ENCODE measurements at places on chromosomes 16 and 17.

DNA sequence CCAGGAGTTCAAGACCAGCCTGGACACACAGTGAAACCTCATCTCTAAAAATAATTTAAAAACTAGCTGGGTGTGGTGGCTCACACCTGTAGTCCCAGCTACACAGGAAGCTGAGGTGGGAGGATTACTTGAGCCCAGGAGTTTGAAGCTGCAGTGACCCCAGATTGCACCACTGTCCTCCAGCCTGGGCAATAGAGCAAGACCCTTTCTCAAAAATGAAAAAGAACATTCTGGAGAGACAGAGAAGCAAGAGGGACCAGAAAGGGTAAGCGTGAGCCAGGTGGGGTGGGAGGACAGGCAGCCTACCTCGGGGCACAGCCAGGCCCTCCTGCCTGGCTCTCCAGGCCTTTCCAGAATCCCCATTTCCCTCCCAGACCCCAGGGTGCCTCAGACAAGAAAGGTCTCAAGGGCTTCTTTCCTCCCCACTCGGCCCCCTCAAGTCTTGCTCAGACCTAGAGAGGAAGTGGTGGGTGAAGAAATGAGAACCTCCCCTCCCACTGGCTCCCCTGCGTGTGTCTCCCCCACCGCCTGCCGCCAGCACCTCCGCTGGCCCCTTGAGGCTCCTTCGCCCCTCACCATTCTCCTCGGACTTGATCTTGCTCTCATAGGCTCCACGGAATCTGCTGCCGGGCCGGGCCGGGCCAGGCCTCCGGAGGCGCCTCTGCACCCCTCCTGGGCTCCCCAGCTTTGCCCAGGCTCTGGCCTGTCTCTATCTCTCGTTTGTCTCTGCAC is 503 bp downstream of the C16orf54 start:
- no peak for DNase-seq

GRCh38 chr16:85061566-85061965 is 34.0 kb downstream of the KIAA0513 start:
- DNase-seq: no peak

- DNase-seq: no peak
These were observed 71.2 kb downstream of the OMG start for GRCh38 chr17:31225831-31226230.

- peak; percentile 80 for DNase-seq
These were observed 18.3 kb downstream of the CDC42EP4 start for GRCh38 chr17:73293480-73293911.

DNA sequence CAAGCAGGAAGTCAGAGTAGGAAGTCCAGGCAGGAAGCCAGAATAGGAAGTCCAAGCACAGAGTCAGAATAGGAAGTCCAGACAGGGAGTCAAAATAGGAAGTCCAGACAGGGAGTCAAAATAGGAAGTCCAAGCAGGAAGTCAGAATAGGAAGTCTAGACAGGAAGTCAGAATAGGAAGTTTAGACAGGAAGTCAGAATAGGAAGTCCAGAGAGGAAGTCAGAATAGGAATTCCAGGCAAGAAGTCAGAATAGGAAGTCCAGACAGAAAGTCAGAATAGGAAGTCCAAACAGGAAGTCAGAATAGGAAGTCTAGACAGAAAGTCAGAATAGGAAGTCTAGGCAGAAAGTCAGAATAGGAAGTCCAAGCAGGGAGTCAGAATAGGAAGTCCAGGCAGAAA is 105.3 kb upstream of the C16orf82 start:
- no peak for DNase-seq

DNA sequence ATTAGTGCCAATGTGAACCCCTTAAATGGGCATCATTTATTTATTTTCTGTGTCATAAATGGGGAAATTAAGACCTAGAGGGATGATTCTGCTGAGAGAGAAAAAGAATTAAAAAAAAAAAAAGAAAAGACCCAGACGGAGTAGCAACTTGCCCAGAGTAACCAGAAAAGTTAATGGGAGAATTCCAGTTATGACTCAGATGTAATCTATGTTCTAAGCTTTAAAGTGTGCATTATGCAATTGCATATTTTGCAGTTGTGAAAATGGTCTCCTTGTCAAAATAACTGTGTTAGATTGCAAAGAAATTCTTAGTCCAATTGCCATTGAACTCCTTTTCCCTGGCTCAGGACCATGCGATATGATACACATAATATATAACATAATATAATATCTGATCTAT is 38.6 kb upstream of the TBX2 start:
- peak; percentile 87 for DNase-seq

DNA sequence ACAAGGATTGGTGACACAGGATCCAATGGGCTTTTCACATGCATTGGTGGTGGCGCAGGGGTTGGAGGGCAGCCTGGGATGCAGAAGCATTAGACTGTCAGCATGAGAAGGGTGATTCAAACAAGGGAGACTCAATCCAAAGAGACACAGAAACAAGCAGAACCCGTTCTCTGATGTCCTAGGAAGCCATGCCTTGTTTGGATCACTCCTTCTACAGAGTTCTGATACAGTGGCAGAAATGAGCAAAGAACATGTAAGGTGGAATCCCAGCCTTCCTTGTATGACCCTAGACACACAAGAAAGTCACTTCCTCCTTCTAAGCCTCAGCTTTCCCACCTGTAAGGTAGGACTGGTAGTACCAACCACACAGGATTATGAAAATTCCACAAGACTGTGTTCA is 5.7 kb downstream of the KRT33B start:
- DNase-seq: no peak

DNA sequence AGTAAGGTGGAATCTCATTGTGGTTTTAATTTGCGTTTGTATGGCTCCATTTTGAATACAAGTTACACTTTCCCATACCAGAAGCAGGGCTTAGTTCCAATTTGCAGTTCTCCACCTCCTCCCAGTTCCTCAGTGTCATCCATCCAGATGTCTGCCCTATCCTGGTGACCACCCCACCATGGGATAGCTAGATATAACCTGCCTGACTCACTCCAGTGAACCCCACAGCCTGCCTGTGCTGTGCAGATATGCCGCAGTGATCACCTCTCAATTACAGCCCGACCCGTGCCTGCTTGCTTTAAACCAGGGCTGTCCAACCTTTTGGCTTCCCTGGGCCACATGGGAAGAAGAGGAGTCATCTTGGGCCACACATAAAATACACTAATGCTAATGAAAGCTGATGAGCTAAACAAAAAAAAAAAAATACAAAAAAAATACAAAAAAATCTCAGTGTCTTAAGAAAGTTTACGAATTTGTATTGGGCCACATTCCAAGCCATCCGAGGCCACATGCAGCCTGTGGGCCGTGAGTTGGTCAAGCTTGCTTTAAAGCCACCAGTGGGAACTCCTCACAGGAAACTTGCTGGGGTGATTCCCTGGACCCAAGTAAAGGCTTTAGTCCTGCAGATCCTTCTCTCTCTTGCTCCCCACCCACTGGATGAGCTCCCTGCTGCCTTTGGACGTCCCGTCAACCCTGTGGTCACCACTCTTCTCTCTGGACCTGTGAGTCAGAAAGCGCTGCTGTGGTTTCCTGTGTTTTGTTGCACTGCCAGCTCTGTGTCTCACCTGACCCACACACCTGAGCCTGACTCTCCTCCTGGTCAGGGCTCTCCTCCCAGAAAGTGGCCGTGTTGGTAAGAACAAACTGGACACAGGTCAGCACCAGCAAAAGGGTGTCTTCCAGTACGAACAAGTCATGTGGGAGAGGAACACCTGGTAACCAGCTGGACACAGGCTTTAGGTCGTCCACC is 83.0 kb downstream of the EMP2 start:
- DNase-seq: no peak

- DNase-seq: no peak
These were observed 31.4 kb downstream of the STX8 start for GRCh38 chr17:9544221-9544620.

DNA sequence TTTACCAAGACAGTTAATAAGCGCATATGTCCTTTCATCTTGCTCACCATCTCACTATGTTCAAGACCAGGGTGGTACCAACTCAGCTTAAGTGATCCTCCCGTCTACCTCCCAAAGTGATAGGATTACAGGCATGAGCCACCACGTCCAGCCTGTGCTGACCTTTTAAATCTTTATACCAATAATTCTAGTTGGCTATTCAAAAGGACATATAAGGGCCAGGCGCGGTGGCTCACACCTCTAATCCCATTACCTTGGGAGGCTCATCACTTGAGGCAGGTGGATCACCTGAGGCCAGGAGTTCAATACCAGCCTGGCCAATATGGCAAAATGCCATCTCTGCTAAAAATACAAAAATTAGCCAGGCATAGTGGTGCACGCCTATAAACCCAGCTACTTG is 2.4 kb downstream of the CEP95 start:
- DNase-seq: no peak

DNA sequence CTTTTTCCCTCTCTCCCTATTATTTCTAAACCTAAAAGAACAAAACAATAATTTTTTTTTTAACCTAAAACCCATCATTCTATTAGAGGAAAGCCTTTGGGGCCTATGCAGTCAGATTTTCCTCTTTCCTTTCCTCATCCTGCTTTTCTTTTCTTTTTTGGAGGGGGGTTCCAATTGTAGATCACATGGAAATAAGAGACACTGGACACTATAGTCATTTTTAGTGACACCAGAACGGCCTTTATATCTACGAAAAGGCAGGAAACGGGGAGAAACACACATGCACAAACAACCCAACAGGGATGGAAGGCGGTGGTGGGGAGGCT is 5.1 kb upstream of the ZFHX3 start:
- DNase-seq: no peak

DNA sequence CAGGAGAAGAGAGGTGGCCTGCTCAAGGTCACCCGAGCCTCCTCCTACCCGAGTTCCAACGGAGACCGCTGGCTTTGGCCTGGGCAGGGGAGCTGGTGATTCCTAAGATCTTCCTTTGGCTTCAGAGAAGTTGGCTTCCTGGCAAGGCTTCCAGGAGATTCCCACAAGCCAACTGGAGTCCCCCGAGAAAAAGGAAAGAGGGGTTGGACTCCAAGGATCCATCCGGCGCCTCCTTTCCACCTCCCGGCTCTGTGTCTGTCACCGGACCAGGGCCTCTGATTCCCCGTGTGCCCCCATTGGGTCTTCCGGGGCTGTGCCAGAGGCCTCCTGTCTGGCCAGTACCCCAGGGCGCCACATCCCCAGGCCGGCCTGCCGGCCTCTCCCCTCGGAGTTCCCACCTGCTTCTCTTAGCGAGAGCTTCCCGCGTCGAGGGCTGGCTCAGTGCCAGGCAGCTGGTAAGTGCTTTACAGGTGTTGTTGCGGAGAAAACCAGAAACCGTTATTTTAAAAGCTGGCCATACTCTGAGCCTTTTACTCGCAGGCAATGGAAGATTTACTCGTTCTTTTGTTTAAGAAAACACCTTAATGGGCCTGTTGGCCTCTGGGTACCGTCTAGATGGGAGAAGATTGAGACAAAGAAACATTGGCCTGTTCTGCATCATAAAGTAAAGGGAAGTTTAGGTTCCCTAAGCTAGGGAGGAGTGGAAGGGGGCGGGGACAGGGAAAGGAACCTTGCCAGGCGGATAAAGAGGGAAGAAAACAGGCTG is 258.4 kb upstream of the SDK2 start:
- DNase-seq: no peak

DNA sequence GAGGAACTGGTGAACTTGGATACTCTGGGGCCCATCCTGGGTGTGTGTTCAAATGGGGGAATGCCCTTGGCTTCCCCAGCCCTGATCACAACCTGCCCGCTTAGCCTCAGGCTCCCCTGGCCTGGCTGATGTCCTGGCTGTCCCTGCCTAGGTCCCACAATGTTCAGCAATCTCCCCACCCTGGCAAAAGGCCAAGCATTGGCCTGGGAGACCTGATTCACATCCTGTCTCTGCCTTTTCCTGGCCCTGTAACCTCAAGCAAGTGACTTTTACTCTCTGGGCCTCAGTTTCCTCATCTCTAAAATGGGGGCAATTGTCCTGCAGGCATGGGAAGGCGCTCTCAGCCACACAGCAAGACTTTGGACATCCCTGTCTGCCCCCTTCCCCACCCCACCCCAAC is 14.4 kb downstream of the CPNE2 start:
- DNase-seq: no peak

DNA sequence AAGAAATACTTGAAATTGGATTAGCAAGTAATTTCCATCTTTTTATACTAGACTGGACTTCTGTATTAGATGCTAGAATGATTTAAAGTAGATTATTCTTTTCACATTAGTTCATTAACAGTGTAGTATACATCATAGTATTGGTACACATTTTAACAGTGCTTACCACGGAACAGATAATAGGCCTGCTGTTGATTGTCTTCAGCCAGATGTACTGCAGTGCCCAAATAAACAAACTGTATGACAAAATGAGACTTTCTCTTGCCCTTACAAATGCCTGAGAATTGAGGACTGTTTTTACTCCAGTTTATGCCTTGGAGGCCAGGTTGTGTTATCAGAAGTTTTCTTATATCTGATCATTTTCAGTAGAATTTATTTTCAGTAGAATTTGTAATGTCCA is 631 bp downstream of the EVI2A start:
- no peak for DNase-seq

DNA sequence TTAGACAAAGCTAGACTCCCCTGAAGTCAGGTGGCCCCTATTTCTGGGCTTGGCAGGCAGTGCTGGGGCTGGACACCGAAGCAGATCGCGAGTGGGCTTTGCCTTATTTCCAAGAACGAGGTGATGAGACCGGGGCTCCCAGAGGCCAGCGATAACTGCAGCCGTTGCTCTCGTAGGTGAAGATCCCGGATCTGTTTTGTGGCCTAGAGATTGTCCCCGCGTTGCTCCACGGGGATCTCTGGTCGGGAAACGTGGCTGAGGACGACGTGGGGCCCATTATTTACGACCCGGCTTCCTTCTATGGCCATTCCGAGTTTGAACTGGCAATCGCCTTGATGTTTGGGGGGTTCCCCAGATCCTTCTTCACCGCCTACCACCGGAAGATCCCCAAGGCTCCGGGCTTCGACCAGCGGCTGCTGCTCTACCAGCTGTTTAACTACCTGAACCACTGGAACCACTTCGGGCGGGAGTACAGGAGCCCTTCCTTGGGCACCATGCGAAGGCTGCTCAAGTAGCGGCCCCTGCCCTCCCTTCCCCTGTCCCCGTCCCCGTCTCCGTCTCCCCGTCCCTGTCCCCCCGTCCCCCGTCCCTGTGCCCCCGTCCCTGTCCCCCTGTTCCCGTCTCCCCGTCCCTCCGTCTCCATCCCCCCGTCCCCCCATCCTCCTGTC is 1.5 kb upstream of the TBCD start:
- DNase-seq: no peak

GRCh38 chr17:68054296-68054900 is 18.9 kb downstream of the KPNA2 start:
- peak; percentile 34 for DNase-seq

- DNase-seq: no peak
These were observed 9.0 kb downstream of the CBFA2T3 start for GRCh38 chr16:88967830-88968588.

Data from GM03348 (cell line).